ENCODE measurements at places on chromosomes 6 and 20. TPM values are rescaled to one million over a fixed set of nuclear protein-coding genes. Genes with fewer than 3 reads are reported as not detected.
A peak's percentile ranks its signal among the peaks of the same experiment; 100 is the strongest.

The PI3 gene
- not detected for total RNA-seq

The TGM3 gene
- total RNA-seq = not detected

The CLVS2 gene
- total RNA-seq = not detected

The SNAP25 gene
- 0.37 TPM for total RNA-seq

The CFAP206 gene
- total RNA-seq = not detected

The TPD52L1 gene
- total RNA-seq = 51.7 TPM

The PROKR2 gene
- not detected for total RNA-seq

The TRIM15 gene
- total RNA-seq = not detected

The BFSP1 gene
- 0.93 TPM for total RNA-seq

The VIP gene
- 0.32 TPM for total RNA-seq

The AP5S1 gene
- total RNA-seq = 8.8 TPM

The MAPK14 gene
- 43.5 TPM for total RNA-seq

The DDRGK1 gene
- total RNA-seq = 38.3 TPM

The RHAG gene
- total RNA-seq = not detected

GRCh38 chr20:52754366-52754765 lies 217.8 kb upstream of the TSHZ2 start:
- DNase-seq = no peak

- peak; percentile 86 for DNase-seq
Observed at GRCh38 chr6:18155864-18156421, 721 bp downstream of the KDM1B start.

GRCh38 chr6:84329077-84329476 lies 101.6 kb upstream of the CEP162 start:
- no peak for DNase-seq

- no peak for DNase-seq
Observed at GRCh38 chr6:70524721-70525286, 41.9 kb upstream of the SDHAF4 start.

DNA sequence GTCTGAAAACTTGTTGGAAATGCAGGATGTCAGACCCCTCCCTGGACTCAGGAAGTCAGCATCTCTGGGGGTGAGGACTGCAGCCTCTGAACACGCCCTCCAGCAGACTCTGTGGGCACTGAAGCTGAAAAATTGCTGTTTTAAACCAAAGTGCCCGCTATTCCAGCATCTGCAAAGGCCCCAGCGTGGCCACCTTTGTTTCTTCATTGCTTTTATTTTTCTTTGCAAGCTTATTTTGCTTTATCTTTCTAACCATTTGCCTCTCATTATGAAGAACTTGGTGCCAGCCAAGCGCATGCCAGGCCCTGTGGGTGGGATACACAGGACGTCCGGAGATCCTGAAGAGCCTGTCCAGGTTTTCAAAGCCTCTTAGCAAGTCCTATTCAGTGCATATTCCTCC lies 203.9 kb upstream of the CST7 start:
- DNase-seq = no peak

GRCh38 chr20:20503777-20504530 lies 136.1 kb downstream of the INSM1 start:
- DNase-seq = no peak

- DNase-seq = no peak
Observed at GRCh38 chr6:30533460-30534294, 22.6 kb downstream of the GNL1 start.

- DNase-seq = no peak
Observed at GRCh38 chr6:117463762-117464665, 18.5 kb upstream of the DCBLD1 start.

- DNase-seq = no peak
Observed at GRCh38 chr6:33654831-33655554, 33.9 kb downstream of the ITPR3 start.

DNA sequence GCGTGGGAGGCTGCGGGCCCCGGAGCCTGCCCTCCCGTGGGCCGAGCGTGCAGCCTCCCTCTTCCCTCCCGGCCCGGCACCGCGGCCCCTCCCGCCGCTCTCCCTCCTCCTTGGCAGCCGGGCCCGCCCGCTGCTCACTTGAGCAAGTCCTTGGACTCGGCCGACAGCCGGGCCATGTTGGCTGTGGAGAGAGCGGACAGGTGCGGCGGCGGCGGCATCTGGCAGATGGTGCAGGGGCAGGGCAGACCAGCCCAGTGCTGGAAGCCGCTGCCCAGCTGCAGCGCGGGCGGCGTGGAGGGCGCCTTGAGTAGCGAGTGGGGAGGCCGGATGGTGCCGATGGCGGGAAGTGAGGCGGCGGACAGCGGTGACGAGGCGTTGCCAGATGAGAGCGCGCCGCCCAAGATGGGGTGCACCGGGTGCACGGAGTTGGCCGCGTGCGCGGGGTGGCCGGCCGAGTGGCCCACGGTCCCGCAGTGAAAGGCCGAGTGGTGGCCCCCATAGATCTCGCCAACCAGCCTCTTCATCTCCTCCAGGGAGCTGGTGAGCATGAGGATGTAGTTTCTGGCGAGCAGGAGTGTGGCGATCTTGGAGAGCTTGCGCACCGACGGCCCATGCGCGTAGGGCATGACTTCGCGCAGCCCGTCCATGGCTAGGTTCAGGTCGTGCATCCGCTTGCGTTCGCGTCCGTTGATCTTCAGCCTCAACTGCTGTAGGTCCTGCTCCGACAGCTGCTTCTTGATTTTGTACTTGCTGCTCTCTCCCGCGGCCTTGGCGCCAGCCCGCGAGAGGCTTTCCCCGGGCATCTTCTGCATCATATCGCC lies 766 bp downstream of the OLIG3 start:
- no peak for DNase-seq

DNA sequence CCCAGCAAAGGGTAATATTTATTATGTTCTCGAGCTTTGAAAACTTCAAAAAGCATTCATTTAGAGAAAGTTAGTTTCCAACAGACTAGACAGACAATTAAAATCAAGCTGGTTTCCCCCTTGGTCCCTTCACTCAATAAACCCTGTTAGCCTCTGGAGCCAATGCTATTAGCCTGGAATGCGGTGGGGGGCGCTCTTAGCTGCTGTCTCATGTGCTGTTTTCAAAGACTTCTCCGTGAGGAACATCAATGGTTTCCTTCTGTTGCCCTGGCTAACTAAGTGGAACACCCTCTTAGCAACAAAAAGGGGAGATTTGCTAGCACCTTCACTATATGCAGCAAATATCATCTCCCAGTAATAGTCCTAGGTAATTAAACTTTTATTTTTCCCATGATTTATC lies 86.4 kb downstream of the LY86 start:
- DNase-seq = peak; percentile 32

- no peak for DNase-seq
Observed at GRCh38 chr20:44247131-44247571, at the start of gene GDAP1L1. GDAP1L1 (plus strand) TSS chr20:44247308; CDS start chr20:44247335, 27 bp downstream.

- no peak for DNase-seq
Observed at GRCh38 chr20:49110767-49111694, 64.9 kb downstream of the CSE1L start.

DNA sequence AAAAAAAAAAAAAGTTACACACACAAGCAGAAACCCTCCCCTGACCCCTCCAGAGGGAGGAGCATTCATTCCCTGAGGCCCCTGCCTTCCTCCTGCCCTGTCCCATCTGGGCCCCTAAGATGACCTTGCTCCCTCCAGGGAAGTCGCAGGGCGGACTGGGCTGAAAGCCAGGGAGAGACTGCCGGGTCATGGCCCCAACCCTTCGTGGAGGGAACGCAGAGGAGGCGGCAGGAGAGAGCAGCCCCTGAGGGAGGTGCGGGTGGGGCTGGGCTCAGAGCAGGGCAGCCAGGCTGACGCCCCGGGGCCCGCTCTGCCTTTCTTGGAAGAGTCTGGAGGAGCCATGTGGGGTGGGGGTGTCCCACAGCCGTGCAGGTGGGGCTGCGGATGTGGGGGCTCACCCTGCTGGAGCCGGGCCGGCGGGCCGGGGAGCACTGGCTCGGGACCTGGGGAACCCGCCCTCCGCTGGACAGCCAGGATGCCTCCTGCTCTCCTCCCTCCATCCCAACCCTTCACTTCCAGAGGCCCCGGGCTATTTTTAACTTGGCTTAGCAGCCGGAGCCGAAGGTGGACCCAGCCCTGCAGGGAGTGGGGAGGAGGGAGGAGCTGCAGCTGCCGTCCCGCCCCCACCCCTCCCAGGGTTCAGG lies 15.0 kb upstream of the ABHD16B start:
- DNase-seq = no peak

GRCh38 chr20:24937579-24937978 lies 11.5 kb upstream of the CST7 start:
- DNase-seq = peak; percentile 55

DNA sequence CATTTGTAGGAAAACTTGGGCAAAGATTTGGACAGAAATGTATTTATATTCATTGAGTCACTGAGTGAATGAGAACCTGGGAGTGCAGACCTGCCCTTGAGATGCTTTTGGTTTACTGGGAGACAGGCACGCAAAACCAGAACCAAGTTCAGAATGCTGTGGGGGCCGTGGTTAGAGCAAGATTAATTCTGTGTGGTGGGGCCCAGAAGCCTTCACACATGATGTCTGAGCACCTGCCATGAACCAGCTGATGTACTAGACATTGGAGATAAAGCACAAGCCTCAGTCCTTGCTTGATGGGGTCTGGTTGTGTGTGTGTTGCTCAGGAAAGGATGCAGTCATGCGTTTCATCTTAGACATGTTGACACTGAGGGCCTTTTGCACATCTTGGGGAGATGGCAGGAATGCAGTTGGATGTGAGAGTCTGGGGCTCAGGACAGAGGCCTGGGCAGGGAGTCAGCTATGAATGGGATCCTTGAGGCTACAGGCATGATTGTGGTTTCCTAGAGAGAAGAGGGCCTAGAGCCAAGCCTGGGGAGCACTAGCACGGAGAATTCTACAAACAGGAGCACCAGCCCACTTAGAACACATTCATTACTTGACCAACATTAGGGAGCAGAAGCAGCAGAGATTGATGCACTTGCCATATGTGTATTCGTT lies 114.3 kb upstream of the TMEM181 start:
- DNase-seq = no peak

Measured in posterior vena cava (tissue), 2 donors.